ENCODE measurements at places on chromosomes 5 and 9. TPM values are rescaled to one million over a fixed set of nuclear protein-coding genes. Genes with fewer than 3 reads are reported as not detected.

- DNase-seq = no peak
Measured at GRCh38 chr5:135487839-135488514, 35.8 kb upstream of the TIFAB start.

The NOXA1 gene
- total RNA-seq = 0.50 TPM

GRCh38 chr9:6620353-6620752 is 25.2 kb downstream of the GLDC start:
- no peak for DNase-seq

GRCh38 chr9:90287567-90288274 is 354.9 kb downstream of the DIRAS2 start:
- DNase-seq = peak; percentile 43

The NR4A3 gene
- 3.2 TPM for total RNA-seq

GRCh38 chr9:36187414-36187813 is 3.3 kb upstream of the CLTA start:
- DNase-seq = no peak

DNA sequence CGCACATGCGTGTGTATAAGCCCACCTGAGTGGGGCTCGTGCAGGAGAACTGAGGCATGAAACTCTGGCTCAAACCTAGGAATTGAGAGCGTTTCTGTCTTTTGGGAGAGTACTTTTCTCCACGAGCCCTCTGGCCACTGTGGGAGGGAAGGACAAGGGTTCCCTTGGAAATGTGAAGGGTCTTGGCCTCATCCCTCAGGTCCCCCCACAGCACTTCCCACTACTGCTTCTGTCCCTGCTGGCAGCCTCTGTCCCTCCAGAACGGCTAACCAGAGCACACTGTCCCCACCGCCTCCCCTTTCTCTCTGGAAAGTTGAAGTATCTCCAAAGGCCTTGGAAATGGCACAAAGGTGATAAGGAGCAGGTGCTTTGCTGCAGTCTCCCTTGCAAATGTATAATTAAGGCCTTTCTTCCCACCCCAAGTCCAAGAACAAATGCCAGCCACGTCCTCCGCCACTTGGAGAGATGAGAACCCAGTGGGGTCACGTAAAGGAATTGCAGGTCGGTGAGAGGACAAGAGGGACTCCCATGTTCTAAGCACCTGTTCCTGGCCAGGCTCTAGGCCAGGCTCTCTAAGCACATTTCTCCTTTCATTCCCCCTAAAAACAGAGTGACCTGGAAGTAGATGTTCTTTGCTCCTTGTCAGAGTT is 107.9 kb upstream of the LMX1B start:
- DNase-seq = no peak

GRCh38 chr5:9265441-9266287 is 280.2 kb downstream of the SEMA5A start:
- DNase-seq = no peak

The ENHO gene
- total RNA-seq = not detected

- DNase-seq = no peak
Measured at GRCh38 chr5:142186514-142186856, 77.9 kb downstream of the NDFIP1 start.

The SH3PXD2B gene
- total RNA-seq = 0.25 TPM

The SLC1A3 gene
- not detected for total RNA-seq

The DNAJC21 gene
- total RNA-seq = 56.8 TPM

- DNase-seq = no peak
Measured at GRCh38 chr5:19001054-19001453, 986.9 kb downstream of the CDH18 start.

DNA sequence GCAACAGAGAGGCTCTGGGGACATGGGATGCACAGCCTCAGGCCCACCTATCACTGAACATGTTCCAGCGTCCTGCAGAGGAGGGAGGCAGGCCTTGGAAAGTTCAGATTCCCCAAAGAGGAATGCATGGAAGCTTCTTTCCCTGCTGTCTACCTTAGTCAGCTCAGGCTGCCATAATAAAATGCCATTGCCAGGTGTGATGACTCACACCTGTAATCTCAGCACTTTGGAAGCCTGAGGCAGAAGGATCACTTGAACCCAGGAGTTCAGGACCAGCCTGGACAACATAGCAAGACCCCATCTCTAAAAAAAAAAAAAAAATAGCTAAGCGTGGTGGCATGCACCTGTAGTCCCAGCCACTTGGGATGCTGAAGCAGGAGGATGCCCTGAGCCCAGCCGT is 24.5 kb upstream of the TOR1B start:
- DNase-seq = no peak

The ADAMTSL2 gene
- total RNA-seq = not detected

DNA sequence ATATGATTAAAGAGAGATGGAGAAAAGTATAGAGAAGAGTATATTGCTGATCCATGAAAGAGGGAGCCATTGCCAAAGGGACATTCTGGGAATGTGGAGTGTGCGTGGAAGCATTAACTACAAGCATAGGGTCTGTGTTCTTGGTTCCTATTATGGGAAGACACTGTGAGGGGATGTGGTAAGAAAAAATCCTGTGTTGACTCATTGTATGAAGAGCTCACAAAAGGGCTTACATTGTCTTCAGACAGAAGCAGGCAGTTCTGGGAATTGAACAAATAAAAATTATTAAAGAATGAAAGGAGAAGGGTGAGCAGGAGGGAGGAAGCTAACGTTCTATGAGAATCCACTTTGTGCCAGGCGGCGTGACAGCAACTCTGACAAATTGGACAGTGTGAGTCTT is 250.4 kb upstream of the CHD1 start:
- no peak for DNase-seq

- DNase-seq = no peak
Measured at GRCh38 chr5:135707302-135707701, 127.2 kb upstream of the SLC25A48 start.

The TYRP1 gene
- total RNA-seq = not detected

- no peak for DNase-seq
Measured at GRCh38 chr9:116074658-116075057, 78.9 kb upstream of the PAPPA start.

The AP3S1 gene
- total RNA-seq = 87.0 TPM

The CDKN2B gene
- total RNA-seq = 2.5 TPM

- no peak for DNase-seq
Measured at GRCh38 chr9:74147906-74148305, 349.2 kb upstream of the RORB start.

The RPP25L gene
- 32.6 TPM for total RNA-seq

- DNase-seq = no peak
Measured at GRCh38 chr9:25704800-25705199, 26.6 kb upstream of the TUSC1 start.

DNA sequence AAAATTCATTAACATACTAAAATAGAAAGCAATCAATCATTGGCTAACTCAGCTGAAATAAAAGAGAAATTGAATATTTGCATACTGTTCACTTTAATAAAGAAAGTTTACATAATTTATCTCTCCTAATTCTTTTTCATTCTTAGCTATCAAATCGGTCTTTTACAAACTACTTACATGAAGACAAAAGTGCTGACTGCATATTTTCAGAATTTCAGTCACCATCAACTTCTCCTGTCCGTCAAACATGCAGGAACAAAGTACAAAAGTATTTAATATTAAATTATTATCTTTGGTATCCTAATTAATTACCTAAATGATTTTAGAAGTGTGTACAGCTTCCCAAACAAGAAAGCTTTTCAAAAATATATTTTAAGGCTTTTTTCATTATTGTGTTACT is 248.4 kb downstream of the CYLC2 start:
- no peak for DNase-seq

The CCL21 gene
- not detected for total RNA-seq

DNA sequence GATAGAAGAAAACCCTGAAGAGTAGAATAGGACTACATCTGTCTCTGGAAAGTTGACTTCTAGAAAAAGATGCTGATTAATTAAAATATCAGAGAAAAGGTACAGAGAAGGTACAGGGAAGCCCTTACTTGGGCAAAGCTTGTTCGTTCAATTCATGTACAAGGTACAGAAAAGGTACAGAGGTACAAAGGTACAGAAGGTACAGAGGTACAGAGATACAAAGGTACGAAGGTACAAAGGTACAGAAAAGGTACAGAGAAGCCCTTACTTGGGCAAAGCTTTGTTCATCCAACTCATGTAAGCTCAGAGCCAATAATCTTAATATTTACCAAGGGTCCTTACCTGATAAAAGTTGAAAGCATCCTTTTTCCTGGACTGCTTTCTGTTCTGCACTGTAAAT is 182.3 kb downstream of the PCSK1 start:
- DNase-seq = no peak

DNA sequence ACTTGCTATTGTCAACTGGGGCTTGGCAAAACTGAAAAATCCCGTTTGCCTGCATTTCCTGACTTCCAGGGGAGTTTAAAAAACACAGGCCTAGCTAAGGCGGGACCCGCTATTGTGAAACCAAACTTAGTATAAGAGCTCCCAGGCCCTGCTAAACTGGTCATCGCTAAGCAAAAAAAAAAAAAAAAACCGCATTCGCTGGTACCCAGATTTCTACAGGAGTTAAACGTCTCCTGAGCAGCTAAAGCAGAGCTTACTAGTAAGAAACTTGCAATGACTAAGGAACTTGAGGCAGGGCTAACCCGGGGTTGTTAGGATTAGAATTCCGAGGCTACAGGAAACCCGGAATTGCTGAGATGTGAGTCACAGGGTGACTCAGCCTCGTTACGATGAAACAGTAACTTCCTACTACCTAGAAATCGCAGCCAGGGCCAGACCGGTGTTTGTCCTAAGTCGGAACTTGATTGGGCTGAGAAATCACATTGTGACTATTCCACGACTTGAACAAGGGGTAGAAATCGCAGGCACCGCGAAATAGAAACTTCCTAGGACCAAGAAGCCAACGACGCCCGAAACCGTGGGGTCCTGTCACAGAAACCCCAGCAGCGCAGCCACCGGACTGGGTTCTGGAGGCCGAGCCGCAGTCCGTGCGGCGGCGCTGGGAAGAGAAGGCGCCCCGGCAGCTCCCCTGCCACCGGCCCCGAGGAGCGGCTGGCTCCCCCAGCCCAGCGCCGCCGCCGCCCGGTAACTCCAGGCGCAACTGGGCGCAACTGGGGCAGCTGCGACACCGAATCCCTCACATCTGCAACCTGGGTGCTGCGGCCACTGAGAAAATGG is 89.4 kb downstream of the ANXA2R start:
- peak; percentile 77 for DNase-seq

- DNase-seq = no peak
Measured at GRCh38 chr5:133696782-133697507, 84.6 kb upstream of the FSTL4 start.

The RNF183 gene
- total RNA-seq = 0.23 TPM

The DCTN3 gene
- 143 TPM for total RNA-seq

DNA sequence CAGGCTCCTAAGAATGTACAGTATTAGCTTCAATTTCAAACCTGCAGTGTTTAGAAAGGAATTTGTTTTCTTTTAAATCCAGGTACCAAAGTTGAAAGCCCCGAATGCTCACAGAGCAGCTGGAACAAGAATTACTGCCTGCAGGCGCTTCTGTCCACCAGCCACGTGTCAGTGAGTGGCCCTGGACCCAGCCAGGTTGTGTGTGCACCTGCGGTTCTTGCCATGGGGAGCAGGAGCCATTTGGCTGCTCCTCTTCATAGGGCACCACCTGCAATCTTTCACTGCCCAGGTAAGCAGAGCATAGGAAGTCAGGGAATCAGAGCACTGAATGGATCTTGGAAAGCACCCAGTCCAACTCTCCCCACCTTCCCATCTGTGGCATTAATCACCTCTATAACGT is 79.5 kb upstream of the PIP5K1B start:
- DNase-seq = no peak

The OLFM1 gene
- not detected for total RNA-seq

DNA sequence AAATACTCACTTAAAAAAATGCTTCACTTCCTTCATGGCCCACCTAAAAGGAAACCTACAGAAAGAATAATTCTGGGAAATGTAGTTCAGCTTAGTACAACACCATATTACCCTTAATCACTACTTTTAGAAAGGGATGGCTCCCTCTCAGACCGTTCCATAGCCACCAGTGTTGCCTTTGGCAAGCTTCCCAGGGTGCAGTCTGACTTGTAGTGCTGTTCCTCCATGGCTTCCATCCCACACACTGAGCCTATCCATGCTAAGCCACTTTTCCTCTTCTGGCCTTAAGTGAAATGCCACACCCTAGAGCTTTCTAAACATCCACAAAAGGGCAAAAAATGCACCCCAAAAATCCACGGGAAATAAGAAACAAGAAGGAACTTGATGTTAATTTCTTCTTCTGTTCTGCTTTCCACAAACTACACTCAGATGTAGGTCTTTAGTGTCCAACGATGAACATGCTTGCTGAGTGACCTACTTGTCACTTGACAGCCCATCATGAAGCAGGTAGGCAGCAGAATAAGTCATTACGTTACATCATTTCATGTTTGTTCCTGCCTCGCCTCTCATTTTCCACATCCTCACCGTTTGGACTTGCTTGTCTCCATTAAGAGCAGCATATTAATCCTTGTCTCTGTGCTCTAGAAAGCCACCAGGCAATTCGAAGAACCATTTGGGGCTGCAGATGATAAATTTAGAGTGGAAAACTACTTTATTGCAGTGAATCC is 391.1 kb upstream of the GRAMD2B start:
- DNase-seq = no peak

DNA sequence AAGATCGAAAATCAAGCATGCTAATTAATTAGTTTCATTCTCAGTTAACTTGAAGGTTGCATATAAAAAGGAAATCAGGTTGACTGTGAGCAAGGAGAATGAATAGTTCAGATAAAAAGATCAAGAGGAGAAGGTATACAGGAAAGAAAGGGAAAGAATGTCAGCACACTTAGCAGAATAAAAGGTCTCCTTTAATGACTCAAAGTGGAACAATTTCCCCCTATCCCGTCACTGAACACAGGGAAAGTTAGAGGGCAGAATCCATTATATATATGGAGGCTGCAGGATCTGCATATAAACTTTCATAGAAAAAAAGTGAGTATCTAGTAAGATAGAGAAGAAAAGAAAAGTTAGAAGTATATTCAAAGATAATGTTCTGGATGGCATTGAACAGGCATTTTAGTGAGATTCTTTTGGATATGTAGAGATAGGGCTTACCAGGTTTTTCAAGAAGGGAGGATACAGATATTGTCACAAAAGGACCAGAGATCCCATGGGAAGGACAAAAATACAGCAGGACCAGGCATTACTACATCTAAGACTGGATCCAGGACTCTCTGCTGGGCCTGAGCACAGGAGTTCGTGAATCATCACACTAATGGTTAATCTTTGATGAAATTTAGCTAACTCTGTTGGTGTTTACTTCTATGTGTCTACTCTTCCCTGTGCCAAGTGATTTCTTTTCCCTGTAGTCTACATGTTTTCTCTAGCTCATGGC is 988.2 kb upstream of the ARRDC3 start:
- no peak for DNase-seq

GRCh38 chr5:132439521-132440089 is 51.0 kb downstream of the IRF1 start:
- DNase-seq = no peak

The C9 gene
- not detected for total RNA-seq

GRCh38 chr5:65391591-65391990 is 90.1 kb downstream of the ADAMTS6 start:
- DNase-seq = no peak

- DNase-seq = no peak
Measured at GRCh38 chr9:135239100-135239768, 151.8 kb downstream of the OLFM1 start.

DNA sequence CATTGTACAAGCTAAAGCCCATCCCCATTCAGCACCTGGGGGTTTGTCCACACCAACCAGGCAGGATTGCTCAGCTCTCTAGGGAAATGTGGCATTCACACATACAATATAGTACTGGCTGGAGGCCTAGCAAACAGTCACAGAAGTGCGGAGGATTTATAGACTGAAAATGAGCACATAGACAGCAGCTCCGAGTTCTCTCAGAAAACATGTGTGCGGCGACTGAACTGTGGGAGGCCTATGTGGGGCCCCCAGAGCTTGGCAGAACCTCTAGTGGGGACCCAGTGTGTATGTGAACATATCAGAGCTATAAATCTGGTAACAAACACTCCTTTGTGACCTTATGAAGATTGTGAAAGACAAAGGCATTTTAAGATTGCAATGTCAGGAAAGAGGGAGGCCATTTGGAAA is 431.1 kb downstream of the DTWD2 start:
- DNase-seq = no peak

The ERMP1 gene
- total RNA-seq = 35.1 TPM
